CD8-positive, alpha-beta T cell (primary cell): ENCODE measurements at places on chromosomes 2 and 18.

GRCh38 chr2:56148825-56149224, 35.0 kb upstream of the CCDC85A start:
- no peak for DNase-seq

GRCh38 chr2:150075831-150076230, 411.6 kb downstream of the RND3 start:
- DNase-seq, result no peak

- no peak for DNase-seq
These were observed 14.0 kb downstream of the STAM2 start for GRCh38 chr2:152161598-152161997.

DNA sequence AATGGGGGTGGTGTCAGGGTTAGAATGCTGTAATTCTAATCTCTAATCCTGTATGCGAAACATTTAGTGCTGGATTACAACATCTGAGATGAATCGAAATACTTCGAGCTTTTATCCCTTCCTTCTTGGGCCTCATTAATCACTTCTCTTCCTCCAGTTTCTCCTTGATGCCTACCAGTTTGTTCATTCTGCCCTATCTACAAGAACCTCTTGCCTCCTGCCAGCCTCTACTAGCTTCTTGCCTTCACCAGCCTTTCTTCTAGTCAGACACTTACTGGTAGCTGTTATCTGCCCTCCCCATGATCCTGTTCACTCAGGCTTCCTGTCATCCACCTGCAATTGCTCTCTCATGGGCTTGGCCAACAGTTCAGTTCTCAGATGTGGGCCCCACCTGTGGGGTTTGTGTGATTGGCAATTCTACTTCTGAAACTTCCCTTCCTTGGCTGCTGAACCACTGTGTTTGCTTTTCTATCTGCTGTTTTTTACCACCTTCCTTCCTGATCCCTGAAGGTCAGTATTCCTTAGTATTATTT, 15.4 kb upstream of the FARP2 start:
- no peak for DNase-seq

- DNase-seq, result no peak
These were observed 236.6 kb downstream of the PTH2R start for GRCh38 chr2:208643145-208643544.

DNA sequence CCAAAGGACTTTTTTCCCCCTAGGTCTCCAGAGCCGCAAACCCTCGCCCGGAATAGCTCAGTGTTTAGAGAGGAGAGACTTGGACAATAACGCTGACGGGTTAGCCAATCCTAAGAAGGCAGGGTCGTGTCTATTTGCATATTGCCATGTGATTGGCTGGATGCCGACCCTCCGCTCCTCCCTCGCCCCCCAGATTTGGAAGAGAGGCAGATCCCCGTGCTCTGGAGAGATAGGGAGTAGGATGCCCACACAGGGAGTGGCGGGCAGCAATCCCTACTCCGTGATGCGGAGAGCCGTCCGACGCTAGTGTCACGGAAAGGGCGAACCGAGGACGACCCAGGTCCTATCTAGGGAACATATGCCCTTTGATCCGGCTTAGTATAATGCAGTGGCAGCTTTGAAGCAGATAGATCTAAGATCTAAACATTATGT, 1.4 kb downstream of the WNT6 start:
- no peak for DNase-seq

DNA sequence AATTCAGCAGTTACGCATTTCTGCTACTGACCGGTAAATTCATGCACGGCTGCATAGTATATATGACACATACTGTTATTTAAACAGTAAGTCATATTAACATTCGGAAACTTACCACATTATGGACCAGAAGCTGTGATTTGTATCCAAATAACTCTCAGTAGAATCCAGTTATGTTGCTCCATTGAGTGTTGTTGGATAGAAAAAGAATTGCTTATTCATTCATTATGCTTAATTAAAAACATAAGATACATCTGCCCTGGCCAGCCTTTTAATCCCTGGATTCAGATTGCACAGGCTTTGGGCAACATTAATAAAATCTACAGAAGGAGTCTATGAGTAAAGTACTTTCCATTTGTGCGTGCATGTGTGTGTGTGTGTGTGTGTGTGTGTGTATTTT, 111.3 kb downstream of the CPS1 start:
- no peak for DNase-seq

DNA sequence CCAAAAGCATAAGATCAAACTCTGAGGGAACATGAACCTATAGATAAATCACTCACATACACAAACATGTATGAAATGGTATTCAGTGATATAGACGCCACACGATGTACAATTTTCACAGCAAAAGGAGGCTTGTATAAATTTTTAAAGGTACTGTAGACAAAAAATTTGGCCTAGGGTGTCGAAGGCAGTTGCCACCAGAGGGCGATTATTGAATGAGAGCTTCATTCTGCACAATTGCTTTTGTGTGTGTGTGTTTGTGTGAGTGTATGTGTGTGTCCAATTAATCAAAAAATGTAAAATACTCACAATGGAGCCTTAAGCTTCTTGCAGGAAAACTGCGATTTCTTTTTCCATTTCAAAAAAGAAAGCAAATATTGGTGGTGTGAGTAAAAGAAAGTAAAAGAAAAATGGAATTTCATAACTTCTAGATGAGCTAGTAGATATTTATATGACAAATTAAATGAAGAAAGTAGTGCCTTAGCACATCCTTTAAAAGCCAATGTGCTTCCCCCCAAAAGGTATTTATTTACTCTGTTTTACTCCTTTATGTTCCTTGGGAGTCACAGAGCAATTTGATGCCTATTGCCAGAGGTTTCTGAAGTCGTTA, 800.1 kb downstream of the SATB2 start:
- no peak for DNase-seq

GRCh38 chr2:28687640-28688385, 63.8 kb upstream of the PPP1CB start:
- no peak for DNase-seq

DNA sequence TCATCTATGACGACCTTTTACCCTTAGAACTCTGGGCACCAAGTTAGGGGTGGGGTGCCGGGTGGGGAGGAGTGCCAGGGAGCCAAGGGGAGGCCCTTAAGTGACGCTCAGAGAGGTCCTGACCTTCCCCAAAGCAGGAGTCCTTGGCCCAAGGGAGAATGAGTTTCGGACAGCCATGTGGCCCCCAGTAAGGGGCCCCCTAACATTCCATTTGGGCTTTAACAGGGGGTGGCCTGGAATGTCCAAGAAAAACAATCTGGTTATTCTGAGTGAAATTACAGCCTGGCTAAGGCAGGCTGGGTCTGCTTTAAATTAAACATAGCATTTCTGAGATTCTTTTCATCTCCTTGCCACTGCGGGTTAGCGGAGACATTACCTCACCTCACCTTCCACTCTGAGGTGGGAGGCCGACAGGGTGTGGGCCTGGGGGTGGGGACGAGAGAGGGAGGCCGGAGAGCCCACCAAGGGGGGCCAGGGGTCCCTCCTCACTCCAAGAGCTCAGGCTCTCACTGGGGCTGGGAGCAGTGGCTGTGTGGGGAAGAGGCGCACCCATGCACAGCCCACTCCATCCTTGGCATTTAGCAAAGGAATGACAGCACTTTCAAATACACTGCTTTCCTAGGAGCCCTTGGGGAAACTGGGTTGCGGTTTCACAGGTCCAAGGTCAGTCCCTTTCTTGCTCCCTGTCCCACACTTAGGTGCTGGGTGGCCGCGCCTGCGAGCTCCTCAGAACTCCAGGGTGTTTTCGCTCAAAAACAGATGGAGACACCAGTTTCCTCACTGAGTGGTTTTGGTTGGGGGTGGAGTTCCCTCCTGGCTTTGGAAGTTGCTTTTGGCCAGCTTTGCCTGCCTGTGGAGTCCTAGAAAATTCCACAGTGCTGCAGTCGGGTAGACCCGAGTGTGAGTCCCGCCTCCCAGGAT, 107.4 kb downstream of the POLR1A start:
- DNase-seq, result peak; percentile 37

- no peak for DNase-seq
These were observed 4.9 kb upstream of the PHLPP1 start for GRCh38 chr18:62710417-62710816.

DNA sequence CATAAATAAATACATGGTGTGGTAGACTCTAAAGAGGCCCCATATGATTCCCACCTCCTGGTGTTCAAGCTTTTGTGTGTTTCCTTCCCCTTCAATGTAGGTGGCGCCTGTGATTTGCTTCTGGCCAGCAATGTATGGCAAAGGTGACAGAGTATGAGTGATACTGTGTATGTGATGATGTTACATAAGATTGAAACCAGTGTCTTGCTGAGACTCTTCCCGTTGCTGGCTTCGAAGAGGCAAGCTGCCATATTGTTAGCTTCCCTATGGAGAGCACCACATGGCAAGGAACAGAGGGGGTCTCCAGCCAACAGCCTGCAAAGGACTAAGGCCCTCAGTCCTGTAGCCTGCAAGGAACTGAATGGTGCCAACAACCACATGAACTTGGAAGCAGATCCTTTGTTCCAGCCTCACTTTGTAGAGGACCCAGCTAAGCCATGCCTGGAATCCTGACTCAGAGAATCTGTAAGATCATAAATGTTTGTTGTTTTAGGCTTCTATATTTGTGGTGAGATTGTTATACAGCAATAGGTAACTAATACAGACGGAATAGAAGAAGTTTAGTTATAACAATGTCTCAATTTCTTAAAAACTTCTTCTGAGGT, 1.7 kb upstream of the SMAD4 start:
- DNase-seq, result peak; percentile 17

DNA sequence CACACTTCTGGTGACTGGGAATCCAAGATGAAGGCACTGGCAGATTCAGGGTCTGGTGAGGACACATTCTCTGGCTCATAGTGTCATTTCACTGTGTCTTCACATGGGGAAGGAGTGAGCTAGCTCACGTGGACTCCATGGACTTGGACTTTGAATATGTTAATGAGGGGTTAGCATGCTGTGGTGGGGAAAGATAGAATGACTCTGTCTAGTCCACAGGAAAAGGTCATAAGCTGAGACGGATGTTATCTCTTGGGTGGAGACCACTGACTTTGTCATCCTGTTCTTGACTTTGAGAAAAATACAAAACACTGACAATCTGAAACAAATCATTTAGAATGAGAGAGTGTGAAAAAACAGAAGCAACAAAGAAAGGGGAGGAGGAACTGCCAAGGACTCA, 145.9 kb downstream of the PIK3C3 start:
- DNase-seq, result no peak

DNA sequence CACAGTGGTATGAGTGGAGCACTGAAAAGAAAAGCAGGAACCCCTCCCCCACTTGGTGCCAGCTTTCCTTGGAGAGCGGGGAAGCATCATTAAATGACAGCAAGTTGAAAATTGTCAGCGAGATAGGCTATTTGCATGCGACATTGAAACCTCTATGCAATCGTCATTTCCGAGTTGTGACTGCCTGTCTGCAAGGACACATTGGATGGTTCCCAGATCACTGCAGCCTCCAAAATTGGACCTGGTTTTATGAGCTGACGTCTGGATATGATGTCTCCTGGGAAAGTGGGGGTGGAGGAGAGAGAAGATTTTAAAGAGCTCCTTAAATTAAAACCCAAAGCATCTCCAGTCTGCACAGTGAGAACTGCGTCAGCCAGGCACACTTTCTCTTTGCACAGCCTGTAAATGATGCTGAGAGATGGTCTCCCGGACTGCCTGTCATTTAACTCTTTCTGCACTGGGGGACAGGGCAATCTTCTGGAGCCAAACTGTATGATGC, 57.8 kb upstream of the KIF5C start:
- DNase-seq, result no peak

GRCh38 chr2:62874881-62875383, 169.4 kb downstream of the EHBP1 start:
- DNase-seq, result no peak

DNA sequence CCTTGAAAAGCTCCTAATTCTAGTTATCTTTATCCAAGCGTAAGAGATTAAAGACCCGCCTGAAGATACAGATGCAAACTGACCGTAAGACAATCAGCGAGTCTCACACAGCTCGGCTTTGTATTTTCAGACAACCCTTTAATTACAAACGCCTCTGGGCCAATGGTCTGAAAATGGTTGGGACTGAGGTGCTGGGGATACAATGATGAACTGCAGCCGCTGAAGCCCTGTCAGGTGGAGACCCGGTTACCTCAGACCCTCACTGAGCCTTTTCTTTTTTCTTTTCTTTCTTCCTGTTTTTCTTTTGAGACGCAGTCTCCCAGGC, 715 bp upstream of the CFAP36 start:
- DNase-seq, result no peak
